Muscle of back (tissue), 13 donors: ENCODE measurements at places on chromosomes 6 and 20.

- DNase-seq = no peak
These were observed 191.4 kb downstream of the REV3L start for GRCh38 chr6:111291336-111292259.

DNA sequence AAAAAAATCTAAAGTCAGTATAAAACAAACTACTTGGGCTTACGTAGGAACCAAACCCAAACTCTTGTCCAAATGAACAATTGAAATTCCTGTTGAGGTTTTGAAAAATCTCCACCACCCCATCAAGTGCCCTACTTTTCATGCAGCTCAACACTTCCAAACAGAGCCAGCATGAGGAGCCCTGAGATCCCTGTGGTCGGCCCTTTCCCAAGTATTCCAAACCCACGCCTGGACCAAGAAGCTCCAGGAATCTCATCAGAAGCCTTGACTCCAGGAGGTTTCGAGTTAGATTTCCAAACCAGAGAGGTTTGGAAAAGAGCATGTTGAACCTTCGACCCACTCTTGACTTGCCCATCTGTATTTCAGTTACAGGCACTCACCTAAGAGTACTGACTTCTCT is 179.3 kb downstream of the MTFR2 start:
- no peak for DNase-seq

DNA sequence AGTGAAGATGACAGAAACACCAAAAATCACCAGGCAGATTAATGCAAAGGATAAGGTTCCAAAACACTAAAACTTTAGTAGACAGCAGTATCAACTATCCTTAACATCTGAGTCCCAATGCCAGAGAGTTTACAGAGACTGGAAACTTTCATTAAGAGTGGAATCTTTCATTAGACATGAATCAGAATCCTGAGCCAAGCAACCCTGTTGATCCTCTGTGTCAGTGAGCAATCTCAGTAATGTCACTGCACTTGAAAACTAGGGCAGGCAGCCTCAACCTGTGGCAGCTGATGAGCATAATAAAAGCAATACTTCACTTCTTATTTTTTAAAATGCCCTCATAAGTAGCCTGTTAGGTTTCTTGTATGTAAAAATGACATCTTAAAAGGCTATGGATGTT is 252.8 kb upstream of the PLN start:
- DNase-seq = no peak

- no peak for DNase-seq
These were observed 57.7 kb upstream of the VSTM2L start for GRCh38 chr20:37845241-37845681.

- peak; percentile 53 for DNase-seq
These were observed 2.3 kb downstream of the E2F3 start for GRCh38 chr6:20403766-20404640.

GRCh38 chr20:10795286-10796026 is 121.7 kb upstream of the JAG1 start:
- no peak for DNase-seq

DNA sequence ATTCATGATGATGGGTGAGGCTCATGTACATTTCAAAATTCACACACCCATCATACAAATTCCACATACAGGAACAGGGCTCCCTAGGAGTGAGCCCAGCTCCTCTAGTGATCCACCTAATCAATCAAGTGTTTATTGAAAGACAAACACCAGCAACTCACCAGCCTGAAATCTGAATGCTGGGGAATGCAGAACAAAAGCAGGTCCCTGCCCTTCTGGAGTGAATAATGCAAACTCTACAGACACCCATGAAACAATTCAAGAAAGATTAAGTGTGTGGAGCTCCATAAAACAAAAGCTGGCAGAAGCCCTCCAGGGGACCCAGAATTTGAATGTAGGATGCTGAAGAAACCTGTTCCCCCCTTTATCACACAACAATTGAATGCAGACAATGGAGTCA is 396.7 kb upstream of the JARID2 start:
- DNase-seq = no peak

- peak; percentile 68 for DNase-seq
These were observed 9.3 kb downstream of the TRAPPC3L start for GRCh38 chr6:116536216-116536621.

DNA sequence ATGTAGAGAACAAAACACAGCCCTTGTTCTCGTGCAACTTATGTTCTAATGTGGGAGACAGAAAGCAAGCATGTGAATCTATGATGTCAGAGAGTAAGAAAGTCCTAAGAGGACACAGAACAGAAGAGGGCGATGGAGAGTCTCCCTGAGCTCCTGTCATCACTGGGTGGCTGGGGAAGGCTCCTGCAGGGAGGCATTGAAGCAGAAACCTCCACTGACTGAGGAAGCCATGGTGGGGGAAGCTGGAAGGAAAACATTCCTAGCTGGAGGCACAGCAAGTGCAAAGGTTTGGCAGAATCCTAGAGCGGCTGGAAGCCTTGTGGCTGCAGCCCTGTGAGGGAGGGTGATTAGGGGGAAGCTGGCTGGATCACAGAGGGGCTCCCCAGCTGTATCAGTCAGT is 248.0 kb downstream of the CDH26 start:
- DNase-seq = no peak

DNA sequence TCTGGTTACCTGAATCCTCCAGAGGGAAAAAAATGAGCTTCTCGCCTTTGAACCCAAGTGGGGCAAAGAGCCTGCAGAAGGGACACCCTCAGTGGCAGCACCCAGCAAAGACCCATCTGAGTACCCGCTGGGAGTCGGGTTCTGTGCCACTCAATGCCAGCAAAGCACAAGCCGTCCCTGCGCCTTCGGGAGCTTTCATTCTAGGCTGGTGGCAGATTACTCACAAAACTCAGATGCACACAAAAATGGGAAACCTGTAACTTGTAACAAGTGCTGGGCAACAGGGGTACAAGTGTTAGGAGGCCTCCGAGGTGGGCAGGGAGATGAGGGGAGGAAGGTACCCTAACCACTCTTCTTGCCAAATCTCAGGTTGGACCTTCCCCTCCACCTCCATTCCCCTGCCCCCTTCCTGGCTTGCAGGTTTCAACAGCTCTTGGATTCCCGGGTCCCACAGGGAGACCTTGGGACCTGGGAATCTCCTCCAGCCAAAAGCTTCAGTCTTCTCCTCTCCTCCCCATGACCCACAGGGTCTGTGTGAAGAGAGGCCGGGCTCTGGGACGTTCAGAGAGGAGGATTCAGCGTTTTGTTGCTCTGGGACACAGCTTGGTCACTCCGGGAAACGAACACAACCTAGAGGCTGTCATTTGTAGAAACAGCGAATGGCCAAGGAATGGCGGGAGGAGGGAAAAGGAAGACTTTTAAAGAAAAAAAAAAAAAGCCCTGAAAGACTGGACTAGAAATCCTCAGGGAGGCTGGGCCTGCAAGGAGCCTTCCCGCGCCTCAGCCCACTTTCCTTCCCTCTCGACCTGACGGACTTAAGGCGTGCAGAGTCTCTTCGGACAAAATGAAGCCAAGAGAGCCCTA is 1.2 kb upstream of the PARD6B start:
- DNase-seq = no peak

GRCh38 chr6:165231177-165231576 is 78.2 kb downstream of the C6orf118 start:
- DNase-seq = no peak

DNA sequence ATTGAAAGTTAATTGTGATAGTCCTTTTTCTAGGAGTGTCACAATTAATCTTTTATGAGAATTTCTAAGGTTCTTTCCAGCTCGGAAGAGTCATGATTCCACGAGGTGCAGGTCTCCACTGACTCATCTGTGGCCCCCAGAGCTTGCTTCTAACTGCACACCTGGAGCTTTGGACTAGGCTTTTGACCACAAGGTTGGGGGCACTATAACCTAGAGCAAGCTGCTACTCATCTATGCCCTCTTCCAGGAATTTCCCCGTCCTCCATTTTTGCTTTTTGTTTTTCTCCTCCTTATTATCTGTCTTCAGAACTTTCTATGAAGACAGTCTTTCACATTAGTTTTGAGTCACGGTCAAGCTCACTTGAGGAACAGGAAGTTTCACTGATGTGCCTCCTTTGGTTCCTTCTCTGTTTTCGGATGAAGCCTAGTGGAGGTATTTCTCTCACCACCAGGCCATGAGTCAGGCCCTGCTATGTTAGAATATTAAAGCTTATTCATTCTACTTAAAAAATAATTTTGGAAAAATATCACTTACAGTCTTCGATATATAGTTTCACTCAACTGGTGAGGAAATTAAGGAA is 119.2 kb upstream of the INSM1 start:
- no peak for DNase-seq

DNA sequence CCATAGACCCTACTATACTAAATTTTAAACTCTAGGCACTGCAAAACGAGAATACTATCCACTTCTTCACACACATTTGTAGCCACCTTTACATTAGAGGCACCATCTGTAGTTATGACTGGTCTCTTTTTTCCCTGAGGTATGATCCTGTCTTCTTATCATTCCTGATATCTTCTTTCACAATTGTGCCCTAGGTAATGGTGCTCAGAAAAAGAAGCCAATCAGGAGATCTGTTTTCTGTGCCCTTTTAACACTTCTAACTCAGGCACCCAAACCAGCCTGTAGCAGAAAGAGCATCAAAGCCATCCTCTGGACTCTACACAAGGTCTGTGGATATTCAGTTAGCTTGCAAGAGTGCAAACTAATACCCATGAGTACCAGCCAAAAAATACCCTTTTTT is 149.7 kb upstream of the SGK1 start:
- DNase-seq = no peak

- peak; percentile 86 for DNase-seq
These were observed 180.5 kb downstream of the OGFRL1 start for GRCh38 chr6:71468841-71469700.

DNA sequence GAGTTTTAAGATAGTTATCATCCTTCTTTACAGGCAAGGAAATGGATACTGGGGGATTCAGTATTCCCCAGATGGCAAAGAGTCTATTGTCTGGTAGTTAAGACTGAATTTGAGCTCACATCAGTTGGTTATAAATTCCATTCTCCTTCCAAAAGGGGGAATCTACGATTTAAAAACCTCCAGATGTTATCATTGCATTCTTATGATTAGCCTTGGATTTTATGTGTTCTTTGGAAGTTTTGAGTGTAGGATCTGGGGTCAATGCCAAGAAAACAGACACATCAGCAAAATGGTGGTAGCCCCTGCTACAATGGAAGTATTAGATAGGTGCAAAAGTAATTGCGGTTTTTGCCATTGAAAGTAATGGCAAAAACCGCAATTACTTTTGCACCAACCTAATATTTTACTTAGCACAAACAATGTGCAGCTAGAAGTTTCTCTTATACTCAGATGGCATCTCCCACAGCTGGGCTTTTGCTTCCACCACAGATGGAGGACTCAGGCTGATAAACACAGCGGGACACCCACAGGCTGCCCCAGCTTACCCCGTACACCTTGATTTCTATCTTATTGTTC is 168.2 kb upstream of the RIN2 start:
- DNase-seq = peak; percentile 32

- no peak for DNase-seq
These were observed 72.5 kb downstream of the TNFRSF21 start for GRCh38 chr6:47237196-47237595.

GRCh38 chr20:14406495-14406894 is 69.1 kb upstream of the FLRT3 start:
- DNase-seq = no peak

GRCh38 chr6:134145786-134146185 is 93.4 kb upstream of the SLC2A12 start:
- DNase-seq = no peak

GRCh38 chr6:106513808-106514582 is 115.3 kb downstream of the RTN4IP1 start:
- DNase-seq = no peak
